ENCODE measurements at places on chromosomes 2 and 18. TPM values are rescaled to one million over a fixed set of nuclear protein-coding genes. Genes with fewer than 3 reads are reported as not detected.

GRCh38 chr2:240441993-240442411 lies 6.5 kb downstream of the GPC1 start:
- DNase-seq, result no peak

DNA sequence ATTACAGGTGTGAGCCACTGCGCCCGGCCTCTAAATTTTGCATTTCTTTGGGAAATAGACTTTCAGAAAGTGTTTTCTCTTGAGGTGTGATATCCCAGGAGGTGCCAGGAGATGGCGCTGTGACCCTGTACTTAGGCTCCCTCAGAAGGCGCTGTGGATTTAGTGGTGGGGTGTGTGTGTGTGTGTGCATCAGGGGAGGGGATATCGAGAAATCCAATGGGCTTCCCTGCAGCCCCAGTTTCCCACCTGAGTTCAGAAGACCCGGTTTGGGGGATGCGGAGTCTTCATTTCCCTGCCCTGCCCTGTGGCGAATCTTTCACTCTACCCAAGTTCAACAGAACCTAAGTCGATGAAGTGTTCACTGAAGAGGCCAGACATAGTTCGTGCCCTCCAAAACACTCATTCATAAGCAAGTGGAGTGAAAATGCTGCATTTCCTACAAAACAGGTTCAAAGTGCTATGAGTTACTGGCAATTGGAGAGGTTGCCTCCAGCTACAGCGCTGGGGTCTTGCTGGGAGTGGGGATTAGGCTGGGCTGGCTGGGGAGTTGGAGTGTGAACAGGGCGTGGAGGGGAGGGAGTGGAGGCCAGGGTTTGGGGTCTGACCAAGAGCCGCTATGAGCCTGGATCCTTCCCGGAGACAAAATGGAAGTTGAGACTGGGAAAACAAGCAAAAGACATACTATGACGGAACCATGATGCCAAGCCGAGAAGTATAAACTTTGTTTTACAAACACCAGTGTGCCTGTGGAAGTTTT lies 6.5 kb upstream of the WNT6 start:
- DNase-seq, result no peak

GRCh38 chr2:237581751-237582746 lies 8.5 kb downstream of the RAB17 start:
- DNase-seq, result no peak

- no peak for DNase-seq
These were observed 119.2 kb upstream of the ACVR1C start for GRCh38 chr2:157747695-157748370.

DNA sequence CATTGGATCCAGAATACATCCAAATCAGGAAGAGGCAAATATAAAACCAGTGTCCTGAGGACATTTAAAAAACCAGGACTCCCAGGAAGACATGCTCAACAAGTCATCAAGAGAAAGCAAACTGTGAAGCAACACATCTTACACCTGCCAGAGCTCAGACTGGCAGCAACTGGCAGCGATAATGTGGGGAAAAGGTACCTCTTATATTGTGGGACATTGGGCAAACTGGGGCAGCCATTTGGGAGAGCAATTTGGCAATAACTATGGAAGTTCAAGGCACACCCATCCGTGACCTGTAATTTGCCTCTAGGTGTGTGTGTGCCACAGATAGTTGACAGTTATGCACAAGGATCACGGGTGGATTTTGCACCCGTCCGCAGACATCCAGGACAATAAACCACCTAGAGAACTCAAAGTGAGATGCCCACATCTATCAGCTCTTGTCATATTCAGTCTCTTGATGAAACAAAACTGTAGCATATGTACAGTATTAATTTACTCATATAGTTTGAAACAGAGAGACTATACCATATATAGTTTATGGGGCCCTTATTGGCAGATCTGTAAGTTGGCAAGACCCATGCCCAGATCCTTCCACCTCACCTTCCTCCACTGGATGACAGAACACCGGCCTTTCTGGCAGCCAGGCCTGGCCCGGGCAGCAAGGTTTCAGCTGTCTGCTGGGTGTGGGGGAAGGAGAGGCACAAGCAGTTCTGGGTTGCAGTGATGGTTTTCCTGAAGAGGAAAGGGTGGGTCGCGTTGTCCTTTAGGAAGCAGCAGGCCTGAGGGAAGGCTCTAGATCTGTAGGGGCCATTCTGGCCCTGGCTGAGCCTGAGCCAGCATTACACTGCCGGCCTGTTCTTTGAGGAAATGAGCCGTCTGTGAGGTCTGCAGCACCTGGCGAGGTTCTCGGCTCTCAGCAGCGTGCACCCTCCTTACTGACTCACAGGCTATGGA lies 18.8 kb downstream of the HJURP start:
- no peak for DNase-seq

DNA sequence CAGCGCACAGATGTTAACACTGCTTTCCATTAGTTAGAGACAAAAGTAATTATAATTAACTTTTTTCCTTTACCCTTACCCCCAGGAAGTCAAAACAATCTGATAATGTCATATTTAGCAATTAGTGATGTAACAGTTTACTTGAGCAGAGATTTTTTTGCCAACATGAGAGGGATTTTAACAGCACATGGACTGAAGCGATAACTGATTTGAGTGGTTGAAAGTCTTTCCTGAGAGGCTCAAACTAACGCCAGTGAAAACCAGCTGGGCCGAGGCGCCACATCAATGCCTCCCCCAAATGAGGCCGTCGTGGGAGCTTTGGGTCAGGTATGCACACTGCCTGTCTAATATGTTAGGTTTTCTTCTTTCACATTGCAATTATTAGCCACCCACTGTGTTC lies 469.9 kb upstream of the SMIM21 start:
- DNase-seq, result no peak

DNA sequence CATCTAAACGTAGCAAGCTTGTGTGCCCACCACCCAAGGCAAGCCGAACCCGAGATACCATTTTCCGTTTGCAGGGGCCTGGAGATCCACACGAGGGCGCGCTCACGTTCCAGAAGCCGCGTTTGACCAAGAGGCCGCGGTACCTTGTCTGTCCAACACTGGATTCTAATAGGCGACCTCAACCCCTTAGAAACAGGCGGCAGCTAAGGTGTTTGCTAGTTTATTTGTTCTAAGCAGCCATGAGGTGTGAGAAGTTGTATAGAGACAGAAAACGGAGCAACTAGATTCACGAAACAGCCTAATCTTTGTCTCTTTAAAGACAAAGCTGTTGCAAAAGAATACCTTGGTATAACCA lies 4.2 kb downstream of the HOXD11 start:
- no peak for DNase-seq

GRCh38 chr2:224363281-224363680 lies 38.6 kb downstream of the FAM124B start:
- no peak for DNase-seq

- no peak for DNase-seq
These were observed 11.5 kb upstream of the KYNU start for GRCh38 chr2:142865924-142866323.

DNA sequence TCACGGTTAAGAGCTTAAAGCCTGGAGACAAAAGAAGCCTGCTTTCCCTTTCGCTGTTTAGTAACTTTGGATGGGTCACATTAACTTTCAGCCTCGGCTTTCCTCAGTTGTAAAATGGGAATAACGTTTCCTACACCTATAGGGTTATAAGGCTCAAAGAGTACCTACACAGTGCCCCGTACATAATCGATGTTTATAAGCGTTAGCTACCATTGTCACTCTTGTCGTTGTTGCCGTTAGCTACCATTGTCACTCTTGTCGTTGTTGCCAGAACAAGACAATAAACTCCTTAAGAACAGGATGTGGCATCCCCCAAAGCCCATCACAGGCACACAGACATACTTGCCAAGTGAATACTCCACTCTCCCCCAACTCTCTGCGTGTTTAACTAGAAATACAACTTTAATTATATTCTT lies 901 bp upstream of the MFSD6 start:
- DNase-seq, result no peak

- no peak for DNase-seq
These were observed 18.5 kb downstream of the LDLRAD4 start for GRCh38 chr18:13237073-13237472.

DNA sequence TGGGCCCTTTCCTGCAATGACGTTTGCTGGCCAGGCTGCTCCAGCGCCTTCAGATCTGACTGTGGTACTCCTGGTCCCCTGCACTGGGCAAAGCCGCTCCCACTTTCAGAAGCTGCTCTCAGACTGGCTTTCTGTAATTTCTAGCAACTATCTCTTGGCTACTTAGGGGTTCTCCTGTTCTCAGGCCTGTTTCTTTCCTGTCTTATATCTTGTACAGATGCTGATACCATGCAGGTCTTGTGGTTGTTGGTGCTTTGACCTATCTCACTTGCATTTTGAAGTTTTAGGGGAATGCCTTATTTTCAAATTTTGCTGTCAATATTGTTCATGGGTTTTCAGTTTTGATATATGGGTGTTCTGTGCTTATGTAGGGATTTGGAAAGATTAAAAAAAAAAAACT lies 145.8 kb downstream of the CLIP4 start:
- no peak for DNase-seq

DNA sequence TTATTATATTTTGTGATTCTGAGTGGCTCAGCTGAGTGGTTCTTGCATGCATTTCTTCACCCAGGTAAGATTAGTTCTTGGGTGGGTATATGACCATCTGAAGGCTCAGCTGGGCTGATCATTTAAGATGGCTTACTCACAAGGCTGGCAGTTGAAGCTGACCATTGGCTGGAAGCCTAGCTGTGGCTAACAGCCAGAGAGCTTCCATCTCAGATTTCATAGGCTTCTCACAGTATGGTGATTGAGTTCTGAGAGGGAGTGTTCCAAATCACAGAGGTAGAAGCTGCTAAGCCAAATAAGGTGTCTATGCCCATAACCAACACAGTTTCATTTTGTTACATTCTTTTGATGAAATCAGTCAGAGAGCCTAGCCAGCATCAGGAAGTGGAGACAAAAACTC lies 117.4 kb upstream of the RPRM start:
- no peak for DNase-seq

GRCh38 chr2:79984476-79984875 lies 320.1 kb downstream of the LRRTM1 start:
- no peak for DNase-seq

DNA sequence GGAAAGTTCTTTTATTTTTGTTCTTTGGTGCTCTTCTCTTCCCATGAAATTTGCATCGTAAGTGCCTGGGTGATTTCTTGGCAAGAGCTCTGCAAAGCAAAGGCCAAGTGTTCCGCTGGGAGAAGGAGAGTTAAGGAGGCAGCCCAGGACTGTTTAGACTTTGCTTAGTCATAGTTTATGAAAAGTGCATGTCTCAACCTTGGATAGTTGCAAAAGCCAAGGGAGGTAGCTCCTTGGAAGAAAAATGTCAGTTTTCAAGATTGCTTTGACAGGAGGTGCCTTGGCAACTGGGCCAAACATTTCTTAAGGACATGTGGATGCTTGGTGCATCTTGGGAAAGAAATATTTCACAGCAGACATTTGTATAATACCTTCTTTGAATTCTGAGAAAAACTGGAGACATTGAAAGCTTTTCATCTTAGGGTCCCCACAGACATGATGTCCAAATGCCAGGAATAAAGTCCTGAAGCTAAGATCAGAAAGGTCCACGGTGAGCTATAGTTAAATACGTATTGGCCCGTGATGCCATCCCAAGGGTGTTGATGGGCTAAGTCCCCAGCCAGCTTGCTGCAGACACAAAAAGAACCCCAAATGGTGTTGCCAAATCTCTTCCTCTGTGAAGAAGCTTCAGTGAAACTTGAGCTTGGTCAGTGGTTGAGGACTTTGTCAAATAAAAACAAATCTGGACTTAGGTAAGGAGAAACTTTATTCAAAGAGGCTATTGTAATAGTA lies 96.3 kb upstream of the THUMPD2 start:
- DNase-seq, result no peak

DNA sequence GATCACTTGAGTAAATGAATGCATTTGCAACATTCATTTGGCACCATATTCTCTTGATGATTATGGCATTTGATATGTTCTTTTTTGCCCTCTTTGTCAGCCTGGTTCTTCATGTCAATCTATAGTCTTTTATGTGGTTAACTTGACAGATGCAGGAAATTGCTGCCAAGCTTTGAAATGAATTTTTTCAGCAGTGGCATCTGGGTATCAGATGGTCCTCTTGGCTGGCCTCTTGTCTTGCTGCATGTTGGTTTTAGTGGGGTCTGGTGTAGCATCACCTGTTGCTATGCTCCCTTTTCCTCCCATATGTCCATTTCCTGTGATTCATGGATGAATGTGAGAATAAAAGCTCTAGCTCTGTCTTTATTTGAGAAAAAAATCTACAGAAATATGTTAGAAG lies 119.9 kb downstream of the DPP4 start:
- no peak for DNase-seq

- no peak for DNase-seq
These were observed 96.0 kb downstream of the INHBB start for GRCh38 chr2:120441744-120442471.

- DNase-seq, result no peak
These were observed 31.6 kb upstream of the TRIB2 start for GRCh38 chr2:12685145-12685544.

DNA sequence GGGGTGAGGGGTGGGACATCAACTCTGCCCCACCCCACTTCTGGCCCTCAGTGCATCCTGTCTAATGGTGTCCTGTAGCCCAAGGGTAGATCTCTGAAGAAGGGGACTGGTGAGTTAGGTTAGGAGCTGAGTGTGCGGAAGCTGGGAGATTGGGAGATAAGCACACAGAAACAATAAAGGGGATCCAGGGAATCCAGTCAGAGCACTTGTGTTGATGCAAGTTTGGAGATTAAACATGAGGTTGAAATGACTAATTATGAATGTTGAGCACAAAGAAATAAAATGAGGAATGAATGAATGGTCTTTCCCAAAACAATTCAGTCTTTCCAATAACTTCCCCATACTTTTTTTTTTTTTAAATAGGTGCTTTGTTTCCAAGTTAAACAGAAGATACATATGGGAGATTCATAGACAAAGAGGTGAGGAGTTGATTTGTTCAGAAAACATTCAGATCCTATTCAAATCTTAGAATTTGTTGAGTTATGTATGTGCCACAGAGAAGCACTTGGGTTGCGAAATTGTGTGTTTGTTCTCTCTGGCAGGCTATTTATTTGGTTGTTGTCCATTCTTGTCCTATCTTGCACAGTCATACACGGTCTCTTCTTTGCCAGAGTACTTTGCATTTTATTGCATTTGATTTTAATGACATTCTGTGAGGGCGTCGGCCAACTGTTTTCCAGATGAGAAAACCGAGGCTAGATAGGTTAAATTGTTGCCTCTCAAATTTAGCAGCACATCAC lies 31.6 kb upstream of the NABP1 start:
- no peak for DNase-seq

The GPR75 gene
- 2.3 TPM for polyA plus RNA-seq

The MTERF4 gene
- 64.0 TPM for polyA plus RNA-seq

The TMEM37 gene
- polyA plus RNA-seq, result 6.4 TPM

The SP5 gene
- polyA plus RNA-seq, result not detected

The FRZB gene
- polyA plus RNA-seq, result 13.3 TPM

The UGGT1 gene
- 23.2 TPM for polyA plus RNA-seq

The NTSR2 gene
- polyA plus RNA-seq, result not detected

The BOLL gene
- 0.20 TPM for polyA plus RNA-seq

The MTLN gene
- 11.3 TPM for polyA plus RNA-seq

The HOXD12 gene
- polyA plus RNA-seq, result 0.38 TPM

The NEURL3 gene
- polyA plus RNA-seq, result 3.3 TPM

The LBX2 gene
- polyA plus RNA-seq, result 2.2 TPM

The KLHL14 gene
- 31.1 TPM for polyA plus RNA-seq

The RSAD2 gene
- polyA plus RNA-seq, result 5.7 TPM

The CYP27A1 gene
- 37.7 TPM for polyA plus RNA-seq
